ENCODE measurements at places on chromosomes 12 and 14.

DNA sequence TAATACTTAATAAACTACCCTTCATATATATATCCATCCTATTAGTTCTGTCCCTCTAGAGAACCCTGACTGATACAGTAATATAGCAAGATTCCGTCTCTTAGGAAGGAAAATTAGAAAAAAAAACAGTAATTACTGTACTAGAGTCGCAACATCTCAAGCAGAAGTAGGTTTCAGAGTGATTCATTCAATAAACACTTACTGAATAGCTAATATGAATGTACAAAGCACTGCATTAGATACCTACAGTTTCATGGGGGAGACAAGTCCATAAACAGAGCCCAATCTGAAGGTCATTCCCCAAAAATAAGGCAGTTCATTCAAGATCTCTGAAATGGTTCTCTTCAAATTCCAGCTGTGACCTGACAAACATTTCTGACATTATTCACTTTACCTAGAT, 9.9 kb downstream of the CERS5 start:
- no peak for DNase-seq

GRCh38 chr12:130131801-130132200, 30.5 kb upstream of the FZD10 start:
- DNase-seq, result no peak

- no peak for DNase-seq
Observed at GRCh38 chr12:22246217-22246846, 88.2 kb downstream of the ST8SIA1 start.

- DNase-seq, result peak; percentile 43
Observed at GRCh38 chr12:53603804-53604203, 22.4 kb downstream of the ATF7 start.

DNA sequence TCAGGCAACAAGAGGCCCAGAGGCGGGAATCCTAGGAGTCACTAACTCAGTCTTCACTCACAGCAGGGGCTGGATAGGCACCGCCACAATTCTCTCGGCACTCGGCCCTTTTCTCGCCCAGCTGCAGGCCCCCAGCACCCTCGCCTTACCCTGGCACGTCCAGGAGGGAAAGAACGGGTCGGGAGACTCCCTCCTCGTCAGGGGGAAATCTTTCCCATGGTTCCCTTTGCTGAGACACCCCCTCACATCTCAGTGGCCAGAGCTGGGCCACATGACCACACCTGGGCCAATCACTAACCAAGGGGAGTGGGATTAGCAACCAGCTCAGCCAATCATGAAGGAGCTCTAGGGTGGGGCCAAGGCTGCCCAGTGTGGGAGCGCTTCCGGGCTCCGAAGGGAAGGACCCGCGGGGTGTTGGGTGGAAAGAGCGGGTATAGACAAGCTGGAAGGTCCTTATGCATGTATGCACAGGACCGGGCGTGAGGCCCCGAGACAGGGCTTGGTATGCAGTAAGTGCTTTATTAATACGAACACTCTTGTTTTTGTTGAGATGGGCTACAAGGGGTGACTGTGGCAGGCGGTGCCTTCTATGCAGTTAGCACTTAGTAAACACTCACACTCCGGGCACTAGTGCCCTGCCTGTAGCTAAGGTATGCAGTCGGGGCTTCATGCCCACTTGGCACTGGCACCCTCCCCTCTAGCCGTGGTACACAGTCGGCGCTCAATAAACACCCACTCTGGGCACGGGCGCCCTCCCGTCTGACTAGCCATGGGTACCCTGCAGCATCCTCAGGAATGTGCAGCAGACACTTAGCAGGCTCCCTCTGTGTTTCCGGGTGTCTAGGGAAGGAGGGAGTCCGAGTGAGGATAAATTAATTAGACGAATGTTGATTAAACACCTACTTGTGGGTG, 40.3 kb downstream of the ADGRD1 start:
- no peak for DNase-seq

- DNase-seq, result no peak
Observed at GRCh38 chr14:43479596-43480195, 1027.4 kb downstream of the FSCB start.

GRCh38 chr14:97458661-97459579, 661.7 kb downstream of the VRK1 start:
- DNase-seq, result no peak

DNA sequence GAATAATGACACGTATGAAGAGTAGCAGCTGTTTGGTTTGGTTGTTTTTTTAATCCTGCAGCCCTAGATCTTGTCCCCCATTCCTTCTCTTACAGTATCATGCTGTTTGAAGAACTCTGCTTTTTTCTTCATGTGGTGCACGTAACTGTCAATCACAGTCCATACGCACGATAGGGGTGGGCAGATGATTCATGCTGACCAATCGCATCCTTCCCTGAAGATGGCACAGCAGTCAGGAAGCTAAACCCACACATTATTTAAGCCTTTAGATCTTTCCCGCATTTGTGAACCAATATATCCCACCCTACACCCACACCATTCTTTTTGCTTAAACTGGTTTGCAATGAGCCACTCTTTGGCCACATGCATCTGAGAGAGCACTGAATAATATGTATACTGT, 158.9 kb upstream of the PLEKHA5 start:
- no peak for DNase-seq

GRCh38 chr14:77782202-77782601, 17.7 kb upstream of the ADCK1 start:
- no peak for DNase-seq

- no peak for DNase-seq
Observed at GRCh38 chr12:93177208-93178153, 200.2 kb upstream of the NUDT4 start.

DNA sequence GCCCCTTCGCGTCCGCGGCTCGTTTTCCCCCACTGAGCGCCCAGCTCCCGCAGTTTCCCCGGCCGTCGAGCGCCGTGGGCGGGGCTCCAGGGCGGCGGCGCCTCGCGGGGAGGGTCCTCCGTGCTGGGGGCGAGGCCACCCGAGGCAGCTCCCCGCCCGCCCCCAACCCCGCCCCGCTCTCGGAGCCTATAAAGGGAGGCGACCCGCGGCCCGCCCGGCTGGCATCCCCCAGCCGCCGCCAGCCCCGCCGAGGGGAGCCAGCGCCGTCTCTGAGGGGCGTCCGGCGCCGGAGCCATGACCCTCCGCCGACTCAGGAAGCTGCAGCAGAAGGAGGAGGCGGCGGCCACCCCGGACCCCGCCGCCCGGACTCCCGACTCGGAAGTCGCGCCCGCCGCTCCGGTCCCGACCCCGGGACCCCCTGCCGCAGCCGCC, at the start of gene TAMALIN:
Gene TAMALIN, plus strand, starts transcription at position 221 of the 432 bp plus-strand sequence. Its CDS starts 74 bp downstream, at position 295.
- no peak for DNase-seq

- DNase-seq, result no peak
Observed at GRCh38 chr12:124604264-124604680, 36.9 kb upstream of the NCOR2 start.

GRCh38 chr14:54758041-54758440, 144.6 kb downstream of the GCH1 start:
- DNase-seq, result no peak

GRCh38 chr14:35197015-35197414, 74.7 kb downstream of the PRORP start:
- DNase-seq, result no peak

DNA sequence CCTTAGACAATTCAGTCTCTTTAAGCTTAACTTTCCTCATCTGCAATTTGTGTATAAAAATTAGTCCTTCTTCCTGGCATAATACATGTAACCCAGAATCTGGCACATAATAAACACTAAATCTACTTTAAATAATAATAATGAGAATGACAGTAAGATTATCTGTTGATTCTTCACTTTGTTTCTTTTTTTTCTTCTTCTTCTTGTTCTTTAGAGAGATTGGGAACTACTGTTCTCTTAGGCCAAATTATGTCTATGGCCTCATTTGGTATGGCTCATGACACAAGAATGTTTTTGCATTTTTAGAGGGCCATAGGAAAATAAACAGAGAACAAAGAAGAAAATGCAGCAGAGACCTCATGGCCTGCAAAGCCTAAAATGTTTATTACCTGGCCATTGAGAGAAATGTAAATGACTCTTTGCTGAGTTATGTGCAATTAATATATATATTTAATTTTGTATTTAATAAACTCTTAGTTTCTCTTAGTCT, 275.8 kb downstream of the SLC6A15 start:
- DNase-seq, result no peak

DNA sequence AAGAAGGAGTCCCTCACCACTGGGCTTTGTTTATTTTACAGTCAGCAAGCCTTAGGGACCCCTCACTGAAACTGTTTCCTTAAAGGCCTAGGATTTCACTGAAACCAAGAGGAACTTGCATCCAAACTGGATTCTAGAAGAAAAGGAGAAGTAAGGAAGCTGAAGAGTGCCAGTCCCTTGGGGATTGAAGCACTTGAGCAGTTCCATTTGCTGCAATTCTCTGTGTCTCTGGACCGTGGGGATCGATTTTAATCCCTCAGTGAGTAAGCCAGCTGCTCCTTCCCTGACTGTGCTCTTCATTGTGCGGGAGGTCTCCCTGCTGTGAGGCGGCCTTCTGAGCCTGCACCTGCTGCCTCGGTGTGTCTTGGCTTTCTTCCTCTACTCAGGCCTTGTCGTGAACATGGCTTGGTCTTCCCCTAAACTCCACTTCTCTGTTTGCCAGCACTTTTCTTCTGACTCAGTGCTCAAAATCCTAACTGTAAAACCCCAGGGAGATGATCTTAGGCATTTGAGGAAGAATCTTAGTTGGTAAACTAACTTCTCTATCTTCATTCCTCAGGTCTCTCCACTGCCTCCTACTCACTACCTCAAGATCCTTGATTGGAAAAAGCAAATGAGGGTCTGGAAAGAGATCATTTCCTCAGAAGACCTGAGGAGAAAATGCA, 132.6 kb downstream of the SLC38A6 start:
- peak; percentile 5 for DNase-seq

DNA sequence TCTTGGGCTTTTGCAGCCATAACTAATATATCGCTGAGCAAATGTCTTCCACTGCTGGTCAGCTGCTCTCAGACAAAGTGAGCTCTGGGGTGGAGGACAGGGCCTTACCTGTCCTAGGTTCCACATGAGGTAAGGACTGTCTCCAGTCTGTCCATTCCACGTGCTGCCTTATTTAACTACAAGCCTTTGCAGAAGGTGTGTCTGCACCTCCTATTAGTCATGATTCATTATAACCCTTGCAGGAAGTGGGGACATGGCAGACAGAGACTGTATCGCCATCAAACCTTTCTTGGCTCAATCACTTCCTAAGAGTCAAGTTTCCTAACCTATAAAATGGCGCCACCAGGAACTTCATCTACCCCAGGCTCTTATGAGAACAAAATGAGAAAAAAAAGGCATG, 46.9 kb downstream of the SLC25A47 start:
- DNase-seq, result no peak

DNA sequence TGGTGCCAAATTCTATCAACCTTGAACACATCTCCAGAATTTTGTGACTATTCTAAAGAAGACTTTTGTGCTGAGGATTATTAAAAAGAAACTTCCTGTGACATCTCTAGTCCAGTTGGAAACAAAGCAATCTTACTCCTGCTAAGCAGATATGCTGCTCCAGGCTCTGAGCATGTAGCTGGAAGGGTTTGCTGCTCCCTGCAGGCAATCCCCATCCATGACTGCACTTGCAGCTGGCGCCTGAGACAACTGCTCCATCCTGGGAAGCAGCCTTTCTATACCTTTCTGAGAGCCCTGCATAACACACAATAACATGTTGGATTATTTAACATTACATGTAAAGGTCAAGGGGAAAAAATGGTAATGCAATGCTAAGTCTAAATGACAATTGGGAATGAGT, 105.1 kb downstream of the NDUFA12 start:
- DNase-seq, result no peak

- DNase-seq, result no peak
Observed at GRCh38 chr14:57493467-57494181, at the start of gene CCDC198. CCDC198 (minus strand) TSS chr14:57493857; CDS start chr14:57493715, 142 bp downstream.

DNA sequence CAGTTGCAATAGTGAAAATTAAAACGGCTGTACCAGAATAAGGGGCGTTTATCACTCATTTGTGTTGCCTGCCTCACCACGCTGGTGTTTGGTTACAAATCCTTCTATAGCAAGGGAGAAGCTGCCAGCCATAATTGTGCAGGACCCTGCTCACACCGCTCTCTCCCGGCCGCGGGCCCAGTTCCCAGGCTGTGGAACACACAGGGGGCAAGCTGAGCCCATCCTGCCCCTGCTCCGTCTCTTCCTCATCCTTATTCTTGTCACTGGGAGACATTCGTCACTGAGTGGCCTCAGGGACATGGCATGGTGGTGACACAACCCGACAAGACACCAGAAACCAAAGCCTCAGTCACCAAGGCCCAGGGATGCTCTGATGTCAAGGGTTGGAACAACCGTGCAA, 116.3 kb upstream of the FKBP4 start:
- no peak for DNase-seq

GRCh38 chr12:61757831-61758505, 502.2 kb upstream of the USP15 start:
- DNase-seq, result no peak

DNA sequence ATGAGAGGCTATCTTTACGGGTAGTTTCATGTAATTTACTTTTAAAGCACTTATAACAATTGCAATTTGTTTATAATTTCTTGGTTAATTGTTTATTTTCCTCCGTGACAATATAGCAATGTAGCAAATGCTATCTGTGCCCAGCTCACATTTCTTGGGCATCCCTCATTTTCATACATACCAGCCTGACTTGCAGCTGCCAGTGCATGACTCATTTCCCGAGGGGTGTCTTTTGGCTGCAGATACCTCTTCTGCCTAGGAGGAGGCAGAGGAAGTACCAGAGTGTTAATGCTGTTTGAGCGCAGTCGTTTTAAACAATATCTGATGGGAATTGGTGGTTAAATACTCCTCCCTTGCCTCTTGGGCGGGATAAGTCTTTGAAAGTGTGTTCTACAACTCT, 104.2 kb upstream of the ABCD2 start:
- no peak for DNase-seq

DNA sequence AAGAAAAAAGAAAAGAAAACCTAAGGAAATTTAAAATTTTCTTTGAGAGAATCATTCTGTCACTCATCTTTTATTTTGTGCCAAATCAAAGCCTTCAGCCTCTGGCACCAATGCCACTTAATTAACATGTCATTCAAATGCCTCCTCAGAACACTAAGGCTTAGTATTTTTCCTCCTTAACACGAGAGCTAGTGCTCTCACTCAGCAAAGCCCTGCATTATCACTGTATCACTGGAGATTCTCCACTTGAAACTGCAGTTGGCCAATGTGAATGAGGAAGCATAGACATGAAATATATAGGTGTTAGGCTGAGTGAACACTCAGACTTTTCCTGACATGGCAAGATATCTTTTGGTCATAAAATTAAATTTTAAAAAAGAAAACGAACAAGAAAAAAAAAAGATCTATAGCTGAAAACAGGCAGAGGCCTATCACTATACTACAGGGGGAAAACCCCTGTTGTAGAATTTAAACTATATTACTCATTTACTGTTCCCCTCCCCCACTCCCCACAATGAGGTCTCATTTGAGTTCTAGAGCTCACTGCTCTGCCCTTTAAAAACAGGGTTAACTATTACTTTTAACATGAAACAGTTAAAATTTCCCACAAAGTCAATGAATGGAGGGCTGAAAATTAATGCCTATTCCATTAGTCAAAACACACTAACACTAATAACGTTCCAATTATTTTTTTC, 5.1 kb downstream of the MBIP start:
- no peak for DNase-seq

DNA sequence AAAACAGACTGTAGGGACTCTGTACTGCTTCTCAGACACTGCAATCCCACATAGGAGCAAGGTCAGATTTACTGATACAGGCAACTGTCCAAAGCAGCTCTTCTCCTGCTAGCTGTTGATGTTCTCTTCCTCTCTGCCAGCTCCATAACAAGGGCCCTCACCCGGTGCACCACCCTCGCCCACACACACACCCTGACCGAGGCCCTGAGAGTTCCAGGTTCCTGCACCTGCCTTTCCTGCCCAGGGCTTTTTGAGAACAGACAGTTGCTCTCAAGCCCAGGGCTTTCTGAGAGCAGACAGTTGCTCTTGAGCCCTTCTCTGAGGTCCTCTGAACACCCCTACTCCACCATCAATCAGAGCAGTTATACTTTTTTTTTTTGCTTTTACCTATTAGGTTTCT, 233.8 kb upstream of the GARIN6 start:
- DNase-seq, result no peak
